ENCODE measurements at places on chromosomes 6 and 20.

GRCh38 chr20:37337208-37337991 is 8.5 kb upstream of the SRC start:
- DNase-seq: no peak

DNA sequence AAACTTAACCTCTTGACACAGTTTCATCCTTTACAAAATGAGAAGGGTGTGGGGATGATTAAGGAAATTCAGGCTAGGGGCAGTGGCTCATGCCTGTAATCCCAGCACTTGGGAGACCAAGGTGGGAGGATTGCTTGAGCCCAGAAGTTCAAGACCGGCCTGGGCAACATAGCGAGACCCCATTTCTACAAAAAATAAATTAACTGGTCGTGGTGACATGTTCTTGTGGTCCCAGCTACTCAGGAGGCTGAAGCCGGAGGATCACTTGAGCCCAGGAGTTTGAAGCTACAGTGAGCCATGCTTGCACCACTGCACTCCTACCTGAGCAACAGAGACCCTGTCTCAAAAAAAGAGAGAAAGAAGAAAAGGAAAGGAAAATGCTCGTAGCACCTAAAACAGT is 9.0 kb downstream of the ZSWIM3 start:
- DNase-seq: no peak

GRCh38 chr20:6898928-6899327 is 131.4 kb downstream of the BMP2 start:
- DNase-seq: no peak

DNA sequence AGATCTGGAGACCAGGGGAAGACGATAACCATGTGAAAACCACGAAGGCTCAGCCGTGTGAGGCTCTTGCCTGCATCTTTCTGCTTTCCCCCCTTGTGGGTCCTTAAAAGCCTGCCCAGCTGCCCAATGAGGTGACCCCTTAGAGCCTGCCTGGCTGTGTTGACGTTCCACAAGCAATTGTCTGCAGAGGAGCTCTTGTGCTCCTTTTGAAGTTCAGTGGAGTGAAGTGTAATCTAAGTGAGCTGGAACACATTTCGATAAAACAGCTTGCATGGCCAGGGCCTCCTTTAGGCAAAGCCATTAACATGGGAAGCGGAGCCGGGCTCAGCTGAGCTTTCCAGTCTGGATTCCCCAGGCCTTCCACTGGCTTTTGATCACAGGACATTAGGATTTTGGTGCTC is 27.3 kb upstream of the TCP11 start:
- DNase-seq: no peak

GRCh38 chr6:54619102-54619501 is 227.5 kb upstream of the FAM83B start:
- no peak for DNase-seq
